Hematopoietic multipotent progenitor cell (in vitro differentiated cells): ENCODE measurements at places on chromosomes 12 and 14.

DNA sequence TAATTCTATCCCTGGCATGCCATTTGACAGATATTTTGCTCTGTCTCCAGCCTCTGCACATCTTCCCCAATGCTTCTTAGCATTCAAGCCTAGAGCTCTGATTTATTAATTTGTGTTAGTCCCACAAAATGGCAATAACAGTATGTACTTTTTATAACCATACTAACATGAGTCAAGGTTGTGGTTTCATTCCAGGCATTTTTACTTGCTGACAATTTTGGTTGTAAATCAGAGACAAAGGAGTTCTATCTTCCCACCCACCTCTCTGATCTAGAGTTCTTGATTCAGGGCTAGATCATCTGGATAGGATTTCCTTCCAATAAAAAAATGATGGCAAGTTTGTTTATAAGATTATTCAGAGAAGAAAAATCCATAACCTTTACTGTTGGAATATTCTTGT is 18.5 kb upstream of the CISTR start:
- no peak for DNase-seq

DNA sequence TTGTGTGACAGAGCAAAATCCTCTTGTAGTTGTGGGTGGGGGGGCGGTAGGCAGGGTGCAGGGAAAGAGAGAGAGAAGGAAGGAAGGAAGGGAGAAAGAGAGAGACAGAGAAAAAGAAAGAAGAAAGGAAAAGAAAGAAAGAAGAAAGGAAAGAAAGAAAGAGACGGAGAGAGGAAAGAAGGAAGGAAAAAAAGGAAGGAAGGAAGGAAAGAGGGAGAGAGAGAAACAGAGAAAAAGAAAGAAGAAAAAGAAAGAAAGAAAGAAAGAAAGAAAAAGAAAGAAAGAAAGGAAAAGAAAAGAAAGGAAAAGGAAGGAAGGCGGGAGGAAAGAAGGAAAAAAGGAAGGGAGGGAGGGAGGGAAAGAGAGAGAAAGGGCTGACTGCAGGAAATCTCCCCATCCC is 17.6 kb upstream of the FAIM2 start:
- no peak for DNase-seq

DNA sequence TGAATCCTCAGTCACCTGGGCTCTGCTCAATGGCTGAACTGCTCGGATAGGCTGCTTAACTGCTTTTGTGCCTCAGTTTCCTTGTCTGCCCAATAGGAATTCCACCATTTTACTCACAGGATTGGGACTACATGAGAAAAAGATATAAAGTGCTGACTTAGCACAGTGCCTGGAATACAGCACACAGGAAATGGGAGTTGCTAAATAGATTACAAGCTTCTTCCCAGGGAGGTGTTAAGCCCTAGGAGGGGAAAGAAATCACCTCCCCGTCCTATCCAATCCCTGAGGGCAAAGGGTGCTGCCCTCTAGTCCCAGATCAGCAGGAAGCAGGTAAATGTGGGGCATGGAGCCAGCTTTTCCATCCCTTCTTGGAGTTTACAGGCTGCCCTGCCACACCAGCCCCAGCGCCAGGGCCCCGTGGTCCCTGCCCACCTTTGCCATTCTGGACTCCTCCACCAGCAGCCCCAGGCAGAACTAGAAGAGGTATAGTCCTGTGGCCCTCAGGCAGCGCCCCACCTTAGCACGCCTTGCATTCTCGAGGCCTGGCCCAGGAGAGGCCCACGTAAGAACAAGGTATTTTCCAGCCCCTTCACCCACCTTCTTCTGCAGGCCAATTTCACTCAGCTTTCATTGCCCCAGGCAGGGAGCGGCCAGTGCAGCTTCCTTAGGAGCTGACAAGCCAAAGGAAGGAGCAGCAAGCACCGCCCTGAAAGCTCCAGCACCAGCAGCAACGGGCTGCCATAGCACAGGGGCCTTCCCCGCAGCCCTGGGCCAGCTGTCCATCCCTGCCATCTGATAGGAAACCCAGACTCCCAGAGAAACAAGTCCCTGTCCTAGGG is 28.8 kb upstream of the RPLP0 start:
- DNase-seq, result no peak

DNA sequence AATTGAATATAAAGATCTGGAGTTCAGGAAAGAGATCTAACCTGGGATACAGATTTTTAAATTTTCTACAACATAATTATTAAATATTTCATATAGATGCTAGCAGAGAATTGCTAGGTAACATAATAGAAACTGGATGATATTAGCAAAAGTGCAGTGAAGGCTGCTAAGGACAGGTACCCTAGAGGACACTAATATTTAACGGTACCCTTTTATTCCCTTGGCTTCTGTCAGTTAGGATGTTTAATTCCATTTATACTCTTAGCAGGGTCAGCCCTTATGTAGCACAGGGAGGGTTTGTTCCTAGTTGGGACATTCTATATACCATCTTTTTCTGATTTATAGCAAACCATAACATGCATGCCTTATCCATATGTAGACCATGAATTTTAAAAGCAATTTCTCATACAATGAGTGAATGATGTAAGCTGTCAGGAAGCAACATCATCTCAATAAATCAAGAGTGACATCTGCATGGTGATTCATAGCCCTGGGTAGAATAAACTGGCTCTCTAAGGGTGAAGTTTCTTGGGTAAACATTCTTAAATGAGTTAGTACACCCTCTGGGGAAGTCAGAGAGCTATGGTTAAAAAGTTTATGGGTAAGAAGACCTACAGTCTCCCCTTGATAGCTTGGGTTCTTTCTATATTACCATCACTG is 404.4 kb upstream of the MGAT4C start:
- DNase-seq, result no peak
